ENCODE measurements at places on chromosomes 3 and 15. TPM values are rescaled to one million over a fixed set of nuclear protein-coding genes. Genes with fewer than 3 reads are reported as not detected.

TICRR gene
- 11.9 TPM for total RNA-seq

GADL1 gene
- total RNA-seq, result not detected

MITF gene
- 9.8 TPM for total RNA-seq

GRK7 gene
- not detected for total RNA-seq

TLR9 gene
- 0.09 TPM for total RNA-seq

CCR9 gene
- not detected for total RNA-seq

PARP3 gene
- 9.1 TPM for total RNA-seq

IL16 gene
- total RNA-seq, result not detected

AMIGO3 gene
- 1.1 TPM for total RNA-seq

HTR3E gene
- not detected for total RNA-seq

ACTRT3 gene
- 2.4 TPM for total RNA-seq

SAXO2 gene
- 1.3 TPM for total RNA-seq

OSBPL10 gene
- total RNA-seq, result 22.9 TPM

WNT7A gene
- total RNA-seq, result 0.07 TPM

UNC13C gene
- not detected for total RNA-seq

CCR2 gene
- not detected for total RNA-seq

TMCC1 gene
- total RNA-seq, result 14.6 TPM

KIF15 gene
- total RNA-seq, result 9.2 TPM

CNTN3 gene
- not detected for total RNA-seq

LTK gene
- total RNA-seq, result 0.13 TPM

TAGLN3 gene
- total RNA-seq, result not detected

TM4SF18 gene
- 31.8 TPM for total RNA-seq

KLHL40 gene
- total RNA-seq, result not detected

GABRB3 gene
- total RNA-seq, result 76.9 TPM

CRYGS gene
- total RNA-seq, result 1.4 TPM

HGD gene
- 24.4 TPM for total RNA-seq

Measured in A549 treated with GW870086 at 1 μM for 4 hours (cell line).